ENCODE measurements at places on chromosomes 6 and 20. TPM values are rescaled to one million over a fixed set of nuclear protein-coding genes. Genes with fewer than 3 reads are reported as not detected.

Gene MDFI
- total RNA-seq = not detected

Gene PCIF1
- total RNA-seq = 16.3 TPM

Gene MRAP2
- total RNA-seq = 0.50 TPM

Gene FUCA2
- total RNA-seq = 131 TPM

Gene ADGRB3
- total RNA-seq = 0.15 TPM

Gene BNIP5
- total RNA-seq = not detected

Gene TMEM151B
- under 0.01 TPM for total RNA-seq

Gene BHLHE23
- not detected for total RNA-seq

Gene GSTA3
- not detected for total RNA-seq

Gene ADAM33
- total RNA-seq = 136 TPM

All from smooth muscle cell of trachea (primary cell).